ENCODE measurements at places on chromosomes 12 and 14.

GRCh38 chr12:63319936-63320633 is 169.1 kb upstream of the AVPR1A start:
- DNase-seq: no peak

DNA sequence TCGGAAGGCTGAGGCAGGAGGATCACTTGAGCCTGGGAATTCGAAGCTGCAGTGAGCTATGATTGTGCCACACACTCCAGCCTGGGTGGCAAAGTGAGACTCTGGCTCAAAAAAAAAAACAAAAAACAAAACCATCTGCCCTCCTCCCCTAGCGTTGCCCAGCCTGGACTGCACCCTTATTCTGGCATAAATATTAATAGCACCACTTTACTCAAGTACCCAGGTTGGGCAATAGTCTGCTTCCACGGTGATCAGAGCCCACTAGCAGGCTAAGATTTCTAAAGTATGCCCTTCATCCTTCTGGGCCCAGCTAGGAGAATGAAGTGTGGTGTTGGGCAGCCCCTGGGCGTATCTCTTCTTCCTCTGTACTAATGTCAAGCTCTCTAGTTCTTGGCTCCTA is 33.3 kb downstream of the KCTD10 start:
- DNase-seq: no peak

DNA sequence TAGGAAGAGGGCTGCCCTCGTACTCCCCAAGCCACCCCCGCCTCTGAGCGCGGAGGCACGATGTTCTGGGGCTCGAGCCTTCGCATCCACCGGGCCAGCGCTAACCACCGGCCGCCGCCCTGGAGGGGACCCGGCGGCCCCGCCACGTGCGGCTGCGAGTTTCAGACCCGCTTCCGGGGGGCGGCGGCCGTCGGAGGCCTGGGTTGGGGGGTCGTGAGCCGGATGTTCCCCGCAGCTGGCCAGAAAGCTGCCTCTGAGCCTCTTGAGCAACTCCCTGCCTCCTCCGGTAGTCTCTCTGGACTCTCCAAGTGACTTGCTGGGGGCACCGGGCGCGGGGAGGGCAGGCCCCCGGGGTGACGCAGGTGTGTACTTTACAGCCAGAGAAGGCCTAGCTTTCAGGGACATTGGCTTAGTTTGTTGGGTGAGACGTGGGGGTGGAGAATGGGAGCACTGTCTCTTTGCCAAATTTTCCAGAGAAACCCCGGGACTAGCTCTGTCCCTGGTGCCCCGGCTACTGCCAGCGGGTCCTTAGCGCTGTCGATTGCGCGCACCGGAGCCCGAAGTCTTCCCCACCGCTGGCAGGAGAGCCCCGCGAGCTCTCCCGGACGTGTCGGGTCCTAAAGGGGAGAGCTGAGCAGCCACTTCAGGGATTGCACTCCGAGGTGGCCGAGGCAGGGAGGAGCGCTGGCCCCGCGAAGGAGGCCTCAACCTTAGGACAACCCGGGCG is 15.6 kb downstream of the OTX2 start:
- DNase-seq: no peak

DNA sequence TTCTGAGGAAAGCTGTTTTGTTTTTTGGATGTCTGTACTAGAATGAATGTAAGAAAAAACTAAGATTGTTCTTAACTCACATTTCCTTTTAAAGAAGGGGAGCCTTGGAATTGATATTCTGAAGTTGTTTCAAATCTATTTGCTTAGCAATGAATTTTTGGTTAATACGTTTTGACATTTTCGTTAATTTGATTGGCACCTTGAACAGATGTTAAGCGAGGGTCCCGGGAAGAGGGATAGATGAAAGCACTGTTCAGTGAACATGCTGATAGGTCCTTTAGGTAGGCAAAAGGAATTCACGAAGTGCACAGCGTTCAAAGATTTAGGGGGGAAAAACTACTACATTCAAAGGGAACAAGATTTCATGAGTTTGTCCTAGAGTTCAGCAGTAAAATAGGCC is 1.7 kb downstream of the SLC39A9 start:
- DNase-seq: no peak

GRCh38 chr14:27367345-27367744 is 769.5 kb upstream of the NOVA1 start:
- no peak for DNase-seq

All from kidney capillary endothelial cell (primary cell).